ENCODE measurements at places on chromosomes 6 and 20.

DNA sequence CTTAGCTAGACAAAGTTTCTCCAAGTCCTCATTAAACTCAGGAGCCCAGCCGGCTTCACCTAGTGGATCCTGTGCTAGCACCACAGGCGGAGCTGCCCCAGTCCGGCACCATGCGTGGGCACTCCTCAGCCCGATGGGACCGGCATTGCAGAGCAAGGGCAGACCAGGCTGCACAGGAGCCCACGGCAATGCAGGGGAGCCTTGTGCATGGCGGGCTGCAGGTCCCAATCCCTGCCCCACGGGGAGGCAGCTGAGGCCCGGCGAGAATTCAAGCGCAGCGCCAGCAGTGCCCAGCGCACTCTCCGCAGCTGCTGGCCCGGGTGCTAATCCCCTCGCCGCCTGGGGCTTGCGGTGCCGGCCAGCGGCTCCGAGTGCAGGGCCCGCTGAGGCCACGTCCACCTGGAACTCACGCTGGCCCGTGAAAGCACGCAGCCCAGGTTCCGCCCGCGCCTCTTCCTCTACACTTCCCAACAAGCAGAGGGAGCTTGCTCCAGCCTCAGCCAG, 292.3 kb upstream of the EYS start:
- DNase-seq: no peak

- DNase-seq: no peak
Observed at GRCh38 chr6:145235207-145235606, 500.1 kb downstream of the EPM2A start.

GRCh38 chr20:43949741-43950618, 35.3 kb downstream of the TOX2 start:
- peak; percentile 1 for DNase-seq

GRCh38 chr6:81263531-81264168, 488.8 kb downstream of the TENT5A start:
- no peak for DNase-seq

Measured in NCI-H1694 treated with DMSO at 0.1 percent for 48 hours (cell line).